Activated naive CD8-positive, alpha-beta T cell treated with anti-CD3 and anti-CD28 coated beads for 36 hours (primary cell): ENCODE measurements at places on chromosomes 12 and 14.
A peak's percentile ranks its signal among the peaks of the same experiment; 100 is the strongest.

DNA sequence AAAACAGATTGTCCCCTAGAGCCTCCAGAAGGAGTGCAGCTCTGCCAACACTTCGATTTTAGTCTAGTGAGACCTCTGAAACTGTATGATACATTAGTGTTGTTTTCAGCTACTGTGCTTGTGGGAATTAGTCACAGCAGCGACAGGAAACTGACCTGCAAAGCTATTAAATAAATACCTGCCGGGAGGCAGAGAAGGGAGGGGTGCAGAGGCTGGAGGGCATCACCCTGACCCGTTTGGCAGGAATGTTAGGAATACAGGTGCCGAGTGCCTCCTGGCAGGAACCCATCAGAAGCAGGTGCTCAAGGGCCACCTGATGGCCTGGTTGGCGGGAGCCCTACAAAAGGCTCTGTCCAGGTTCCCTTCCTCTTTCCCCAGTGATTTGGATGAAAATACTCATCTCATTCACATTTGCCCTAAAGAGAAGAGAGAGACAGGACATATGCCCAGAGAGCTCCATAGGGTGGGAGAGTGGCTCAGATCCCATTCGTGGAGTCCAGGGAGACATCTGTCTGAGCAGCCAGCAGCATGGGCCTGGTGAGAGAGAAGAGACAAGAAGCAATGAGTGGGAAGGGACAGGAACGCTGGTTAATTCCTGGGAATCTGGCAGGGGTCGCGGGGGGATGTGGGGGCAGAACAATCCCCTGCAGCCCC is 44.6 kb downstream of the C14orf132 start:
- no peaks in the 10 kb centered on the region for H3K4me1 ChIP-seq
- peaks cover 2% of the 10 kb centered on the region for H3K36me3 ChIP-seq

DNA sequence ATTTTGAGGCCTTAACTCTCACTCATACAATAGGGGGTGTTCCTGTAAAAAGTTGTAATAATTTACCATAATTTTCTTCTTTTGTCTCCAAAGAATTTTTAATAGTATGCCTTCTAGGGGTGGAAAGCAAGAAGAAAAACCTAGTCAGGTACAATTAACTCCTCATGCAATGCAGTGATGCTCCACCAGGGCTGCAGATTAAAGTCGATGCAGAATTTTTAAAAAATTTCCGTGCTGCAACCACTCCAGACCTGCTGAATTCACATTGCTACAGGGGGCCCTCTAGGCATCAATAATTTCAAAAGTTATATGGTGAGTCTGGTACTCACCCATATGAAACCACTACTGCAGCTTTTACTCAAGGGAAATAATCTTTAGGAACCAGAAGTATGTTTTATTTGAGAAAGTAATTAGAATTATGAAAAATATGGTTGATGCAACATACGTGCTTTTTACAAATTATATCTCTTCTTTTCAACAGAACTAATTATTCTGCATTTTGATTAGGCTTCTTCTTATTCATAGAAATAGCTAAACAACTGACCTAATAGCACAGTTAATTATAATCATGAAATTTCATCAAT is 353.2 kb downstream of the BCAT1 start:
- H3K4me1 ChIP-seq = no peaks in the 10 kb centered on the region
- H3K4me3 ChIP-seq = no peak overlapping the region
- no peaks in the 10 kb centered on the region for H3K27me3 ChIP-seq
- no peak for DNase-seq
- no peak overlapping the region for H3K27ac ChIP-seq
- H3K36me3 ChIP-seq = no peaks in the 10 kb centered on the region

- H3K36me3 ChIP-seq = no peaks in the 10 kb centered on the region
- H3K4me3 ChIP-seq = no peak overlapping the region
- no peak for DNase-seq
- H3K4me1 ChIP-seq = no peaks in the 10 kb centered on the region
- H3K27ac ChIP-seq = no peak overlapping the region
- no peaks in the 10 kb centered on the region for H3K27me3 ChIP-seq
Observed at GRCh38 chr14:42011221-42011620, 404.5 kb downstream of the LRFN5 start.

DNA sequence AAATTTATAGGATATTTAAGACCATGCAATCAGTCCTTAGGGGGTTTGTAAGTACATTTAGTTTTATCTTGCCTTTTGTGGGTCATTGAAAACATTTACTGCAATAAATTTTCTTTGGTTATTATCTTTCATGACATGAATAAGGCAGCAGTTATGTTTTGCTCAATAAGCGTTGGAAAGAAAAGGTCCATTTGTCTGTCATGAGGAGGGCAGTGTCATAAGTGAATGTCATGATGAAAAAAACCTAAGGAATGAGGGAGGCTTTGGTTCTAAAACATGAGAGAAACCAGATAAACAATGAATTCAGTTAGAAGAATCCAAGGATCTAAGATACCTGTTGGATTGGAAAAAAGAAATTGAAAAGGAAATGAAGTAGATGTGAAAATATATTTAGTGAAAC is 209.4 kb downstream of the NAV3 start:
- H3K4me1 ChIP-seq = no peaks in the 10 kb centered on the region
- no peaks in the 10 kb centered on the region for H3K36me3 ChIP-seq
- DNase-seq = no peak
- H3K4me3 ChIP-seq = no peak overlapping the region
- H3K27ac ChIP-seq = no peak overlapping the region

- H3K36me3 ChIP-seq = no peaks in the 10 kb centered on the region
- no peak overlapping the region for H3K4me3 ChIP-seq
- H3K4me1 ChIP-seq = no peaks in the 10 kb centered on the region
- no peak for DNase-seq
- H3K27me3 ChIP-seq = no peaks in the 10 kb centered on the region
Observed at GRCh38 chr12:51630986-51631385, 40.0 kb downstream of the SCN8A start.

DNA sequence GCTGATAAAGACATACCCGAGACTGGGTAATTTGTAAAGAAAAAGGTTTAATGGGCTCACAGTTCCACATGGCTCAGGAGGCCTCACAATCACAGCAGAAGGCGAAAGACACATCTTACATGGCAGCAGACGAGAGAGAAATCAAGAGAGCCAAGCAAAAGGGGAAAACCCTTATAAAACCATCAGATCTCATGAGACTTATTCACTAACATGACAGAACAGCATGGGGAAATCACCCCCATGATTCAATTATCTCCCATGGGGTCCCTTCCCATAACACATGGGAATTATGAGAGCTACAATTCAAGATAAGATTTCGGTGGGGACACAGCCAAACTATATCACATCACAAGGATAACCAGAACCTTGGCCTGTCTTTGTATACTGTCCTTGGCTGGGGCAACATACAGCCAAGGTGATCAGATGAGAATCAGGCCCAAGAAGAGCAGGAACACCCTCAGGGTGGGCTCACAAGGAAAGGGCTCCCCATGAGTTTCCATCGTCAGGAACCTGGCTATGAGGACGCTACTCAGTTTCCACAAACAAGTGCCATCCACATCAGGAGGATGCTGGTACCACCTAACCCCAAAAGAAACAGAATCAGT is 152.7 kb downstream of the FOXN3 start:
- peaks cover 45% of the 10 kb centered on the region for H3K36me3 ChIP-seq
- peak overlapping the region; percentile 19 for H3K4me3 ChIP-seq
- no peak for DNase-seq
- no peaks in the 10 kb centered on the region for H3K27me3 ChIP-seq
- H3K27ac ChIP-seq = peak overlapping the region; percentile 80

DNA sequence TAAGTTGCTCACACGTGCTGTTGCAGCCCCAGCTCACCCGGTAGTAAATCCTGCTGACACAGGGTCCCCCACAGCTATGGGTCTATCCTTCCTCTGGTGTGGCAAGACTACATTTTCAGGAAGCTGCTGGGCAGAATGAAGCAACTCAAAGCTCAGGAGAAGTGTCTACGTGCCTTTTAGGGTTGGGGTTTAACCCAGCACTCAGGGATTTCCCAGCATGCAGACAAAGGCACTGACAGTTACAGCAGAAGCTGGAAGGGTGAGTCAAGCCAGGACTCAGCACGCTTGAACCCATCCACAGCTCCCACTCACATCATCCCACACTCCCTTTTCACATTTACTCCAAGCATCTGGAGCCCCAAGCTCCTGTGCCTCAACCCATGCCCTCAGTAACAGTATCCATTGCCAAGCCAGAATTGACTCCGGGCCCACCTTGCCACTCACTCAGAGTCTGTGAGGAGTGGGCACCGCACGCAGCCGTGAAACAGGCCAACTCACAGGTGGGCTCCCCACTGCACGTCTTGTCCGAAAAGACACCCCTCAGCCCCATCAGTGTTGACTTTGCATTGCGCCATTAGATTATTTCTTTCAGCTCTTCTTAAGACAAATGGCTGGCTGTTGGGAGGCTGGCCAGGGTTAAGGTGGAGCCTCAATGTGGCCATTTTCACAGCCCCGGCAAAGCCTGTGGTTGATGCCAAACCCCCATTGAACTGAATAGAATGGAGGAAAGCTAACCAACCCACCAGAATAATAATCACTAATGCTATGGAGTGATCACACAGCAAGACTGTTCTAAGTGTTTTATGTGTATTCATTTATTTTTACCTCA is 59.6 kb downstream of the ZFP36L1 start:
- H3K4me3 ChIP-seq = peak overlapping the region; percentile 49
- DNase-seq = peak; percentile 21
- peak overlapping the region; percentile 93 for H3K27ac ChIP-seq

- no peak overlapping the region for H3K4me3 ChIP-seq
- no peaks in the 10 kb centered on the region for H3K4me1 ChIP-seq
- no peaks in the 10 kb centered on the region for H3K36me3 ChIP-seq
- DNase-seq = peak; percentile 41
- H3K27me3 ChIP-seq = no peaks in the 10 kb centered on the region
Observed at GRCh38 chr12:57175428-57176138, 28.2 kb upstream of the LRP1-AS start.

- peaks cover 3% of the 10 kb centered on the region for H3K36me3 ChIP-seq
- H3K27ac ChIP-seq = no peak overlapping the region
- peaks cover 16% of the 10 kb centered on the region for H3K4me1 ChIP-seq
- H3K4me3 ChIP-seq = no peak overlapping the region
Observed at GRCh38 chr14:91778217-91778616, 46.3 kb upstream of the CATSPERB start.

DNA sequence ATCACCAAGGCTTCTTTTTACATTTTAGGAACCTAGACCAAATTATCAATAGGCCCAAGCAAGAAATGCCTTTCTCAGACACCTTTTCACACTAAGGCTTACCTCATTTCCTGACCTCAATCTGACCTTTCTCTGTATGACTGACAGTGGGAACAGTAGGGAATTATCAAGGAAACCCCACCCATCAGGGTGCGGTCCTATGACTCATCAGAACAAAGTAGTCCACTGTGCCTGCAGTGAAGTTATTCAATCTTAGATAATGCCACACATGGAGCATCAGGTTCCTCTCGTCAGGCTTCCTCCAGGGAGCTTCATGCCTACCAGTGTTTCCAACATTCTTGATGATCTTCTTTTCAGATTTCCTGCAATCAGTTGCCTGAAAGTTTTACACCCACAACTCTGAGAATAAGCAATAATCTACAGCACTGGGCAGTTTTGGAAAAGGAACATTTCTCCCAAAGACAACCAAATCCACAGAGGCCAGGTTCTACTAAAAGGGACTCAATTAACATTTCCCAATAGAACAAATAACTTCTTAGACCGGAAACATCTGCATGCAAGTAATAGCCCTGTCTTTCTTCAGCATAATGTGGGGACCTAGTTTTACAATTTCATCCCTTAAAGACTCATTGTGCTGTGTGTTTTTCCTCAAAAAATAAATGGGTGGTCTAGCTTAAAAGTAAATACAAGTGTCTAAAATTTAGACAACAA is 35.9 kb upstream of the TMTC2 start:
- H3K4me1 ChIP-seq = peaks cover 6% of the 10 kb centered on the region
- no peaks in the 10 kb centered on the region for H3K27me3 ChIP-seq

- no peak overlapping the region for H3K4me3 ChIP-seq
- peaks cover 21% of the 10 kb centered on the region for H3K4me1 ChIP-seq
- DNase-seq = no peak
- H3K27me3 ChIP-seq = no peaks in the 10 kb centered on the region
- peaks cover 6% of the 10 kb centered on the region for H3K36me3 ChIP-seq
Observed at GRCh38 chr12:94247246-94247645, 98.9 kb downstream of the PLXNC1 start.

GRCh38 chr12:45907955-45908354 is 82.4 kb downstream of the SCAF11 start:
- no peaks in the 10 kb centered on the region for H3K27me3 ChIP-seq
- H3K36me3 ChIP-seq = peaks cover 4% of the 10 kb centered on the region
- H3K4me1 ChIP-seq = no peaks in the 10 kb centered on the region
- H3K4me3 ChIP-seq = no peak overlapping the region
- H3K27ac ChIP-seq = no peak overlapping the region
- DNase-seq = no peak

DNA sequence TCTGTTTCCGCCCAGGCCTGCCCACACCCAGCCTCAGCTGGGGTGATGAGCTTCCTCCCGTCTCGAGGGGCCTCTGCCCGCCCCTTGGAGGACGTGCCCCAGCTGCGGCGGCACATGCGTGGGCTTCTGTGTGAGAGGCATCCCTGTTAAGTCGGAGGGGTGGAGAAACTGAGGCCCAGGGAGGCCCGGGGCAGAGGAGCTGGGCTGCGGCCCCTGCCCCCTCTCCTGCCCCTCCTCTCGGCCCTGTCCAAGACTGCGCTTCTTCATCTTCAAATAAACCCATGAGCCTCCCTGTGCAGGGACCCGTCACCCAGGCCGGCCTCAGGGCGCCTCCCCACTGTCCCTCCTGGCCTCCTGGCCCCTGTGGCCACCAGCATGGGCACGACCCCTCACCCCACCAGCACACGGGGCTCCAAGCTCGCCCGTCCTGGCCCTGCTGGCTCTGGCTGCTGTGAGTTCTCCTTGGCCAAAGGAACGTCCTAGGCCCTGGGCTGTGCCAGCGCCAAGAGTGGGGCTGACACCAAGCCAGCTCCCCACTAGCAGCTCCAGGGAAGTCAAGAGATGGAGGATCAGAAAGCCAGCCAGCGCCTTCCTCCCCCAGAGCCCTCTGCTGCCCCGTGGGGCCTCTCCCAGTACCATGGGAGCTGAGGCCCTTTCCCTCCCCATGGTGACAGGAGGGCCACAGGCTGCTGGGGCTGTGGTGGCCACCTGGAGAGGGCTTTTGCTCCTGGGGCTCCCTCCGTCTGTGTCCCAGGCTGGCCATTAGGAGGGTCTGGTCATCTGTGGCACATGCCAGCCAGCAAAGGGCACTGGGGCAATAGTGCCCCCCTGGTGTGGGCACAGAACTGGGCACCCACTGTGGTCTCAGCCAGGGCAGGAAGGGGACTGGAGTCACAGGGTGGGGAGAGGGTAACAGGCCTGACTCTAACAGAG is 180.4 kb downstream of the KIF26A start:
- H3K4me1 ChIP-seq = no peaks in the 10 kb centered on the region
- no peaks in the 10 kb centered on the region for H3K36me3 ChIP-seq
- DNase-seq = no peak
- no peak overlapping the region for H3K27ac ChIP-seq
- H3K4me3 ChIP-seq = no peak overlapping the region

GRCh38 chr12:22306311-22306710 is 28.2 kb downstream of the ST8SIA1 start:
- H3K4me3 ChIP-seq = no peak overlapping the region
- H3K36me3 ChIP-seq = peaks cover 1% of the 10 kb centered on the region

GRCh38 chr12:123064366-123064765 is 83.9 kb downstream of the ARL6IP4 start:
- no peaks in the 10 kb centered on the region for H3K36me3 ChIP-seq
- no peak overlapping the region for H3K27ac ChIP-seq
- no peak overlapping the region for H3K4me3 ChIP-seq
- DNase-seq = no peak

GRCh38 chr12:19183121-19183838 is 53.7 kb downstream of the PLEKHA5 start:
- no peak overlapping the region for H3K4me3 ChIP-seq
- no peak overlapping the region for H3K27ac ChIP-seq
- H3K4me1 ChIP-seq = peaks cover 2% of the 10 kb centered on the region
- H3K36me3 ChIP-seq = no peaks in the 10 kb centered on the region
- DNase-seq = no peak
- peaks cover 5% of the 10 kb centered on the region for H3K27me3 ChIP-seq
